Activated CD4-positive, CD25-positive, alpha-beta regulatory T cell treated with anti-CD3 and anti-CD28 coated beads, Interleukin-2, amount 50 U/mL, for 72 hours (primary cell): ENCODE measurements at places on chromosomes 1 and 21.

GRCh38 chr21:43297989-43298388 is 128.9 kb downstream of the SIK1 start:
- DNase-seq = no peak

DNA sequence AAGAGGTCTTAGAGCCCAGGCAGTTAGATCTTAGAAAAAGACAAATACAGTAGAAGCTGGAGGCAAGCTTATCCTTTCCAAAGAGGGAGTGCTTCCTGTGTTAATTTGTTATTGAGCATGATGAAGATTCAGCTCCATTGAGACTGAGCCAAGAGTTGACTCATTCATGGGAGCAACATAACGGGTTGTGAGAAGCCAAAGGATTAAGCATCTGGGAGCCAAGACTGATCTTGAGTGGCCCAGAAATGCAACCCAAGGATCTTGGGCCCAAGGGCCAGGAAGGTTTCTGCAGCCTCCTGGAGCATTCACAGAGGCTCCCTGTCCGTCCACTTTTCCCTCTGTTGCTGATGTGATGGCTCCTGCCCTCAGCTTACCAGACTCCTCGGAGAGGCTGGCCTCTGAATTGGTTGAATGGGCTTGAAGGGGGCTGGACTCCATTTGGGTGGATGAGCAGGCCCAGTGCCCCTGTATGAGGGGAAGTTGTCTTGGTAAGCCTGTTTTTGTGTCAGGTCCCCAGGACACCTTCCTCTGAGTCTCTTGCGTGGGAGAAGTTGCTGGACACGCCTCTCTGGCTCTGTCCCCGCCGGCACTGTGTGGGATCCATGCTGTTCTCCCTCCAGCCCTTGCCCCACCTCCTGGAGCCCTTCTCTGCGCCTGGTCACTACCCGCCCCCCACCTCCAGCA is 42.4 kb downstream of the PDE9A start:
- no peak for DNase-seq

DNA sequence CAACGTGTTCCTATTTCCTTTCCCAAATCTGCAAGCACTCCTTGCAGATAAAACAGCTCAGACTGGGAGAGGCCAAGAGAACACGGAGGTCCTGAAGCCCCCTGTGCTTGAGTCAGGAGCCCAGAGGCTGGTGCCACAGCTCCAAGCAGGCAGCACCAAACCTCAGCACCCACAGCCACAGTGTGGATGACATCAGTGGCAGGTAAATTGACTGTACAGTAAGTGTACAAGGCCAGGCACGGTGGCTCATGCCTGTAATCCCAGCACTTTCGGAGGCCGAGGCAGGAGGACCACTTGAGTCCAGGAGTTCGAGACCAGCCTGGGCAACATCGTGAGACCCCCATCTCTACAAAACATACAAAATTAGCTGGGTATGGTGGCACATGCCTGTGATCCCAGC is 1.9 kb upstream of the COL6A1 start:
- DNase-seq = peak; percentile 25

DNA sequence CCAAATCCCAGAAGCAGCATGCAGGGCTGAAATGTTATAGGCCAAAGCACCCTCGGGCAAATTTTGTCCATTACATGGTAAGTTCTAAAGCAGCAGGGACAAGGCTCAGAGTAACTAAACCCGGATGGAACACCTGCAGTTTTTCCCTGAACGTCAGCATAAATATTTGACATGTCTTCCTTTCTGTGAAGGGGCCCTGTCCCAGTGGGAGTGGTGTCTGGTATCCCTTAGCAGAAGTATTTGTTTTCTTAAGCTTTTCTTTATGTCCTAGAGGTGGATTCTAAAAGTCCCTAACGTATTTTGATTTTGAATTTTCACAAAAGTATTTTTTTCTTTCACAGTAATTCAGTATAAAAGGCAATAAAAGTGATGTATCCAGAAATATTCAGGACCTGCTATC is 223.9 kb downstream of the ST6GALNAC3 start:
- DNase-seq = no peak

- peak; percentile 26 for DNase-seq
These were observed 6.2 kb upstream of the ANKRD65 start for GRCh38 chr1:1427106-1427819.

DNA sequence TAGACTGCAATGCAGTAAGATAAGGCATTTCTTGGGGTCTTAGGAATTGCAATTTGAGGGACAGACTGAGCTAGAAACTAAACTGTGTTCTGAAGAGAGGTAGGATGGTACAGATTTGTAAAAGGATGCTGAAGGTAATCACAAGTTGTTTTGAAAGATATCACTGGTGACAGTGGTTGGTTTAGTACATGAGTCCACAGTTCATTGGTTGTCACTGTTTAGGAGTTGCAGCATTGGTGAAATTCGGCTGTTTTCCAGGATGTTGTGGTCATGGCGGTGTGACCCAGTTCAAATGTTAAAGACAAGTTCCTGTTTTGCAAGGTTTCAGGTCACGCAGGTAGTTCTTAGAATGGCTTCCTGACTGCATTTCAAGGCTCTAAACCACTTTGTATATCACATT is 292.8 kb upstream of the B3GALT2 start:
- DNase-seq = peak; percentile 58

- DNase-seq = no peak
These were observed 12.7 kb downstream of the ATF3 start for GRCh38 chr1:212621043-212621948.

- no peak for DNase-seq
These were observed 287.8 kb downstream of the LMX1A start for GRCh38 chr1:165068741-165069140.

DNA sequence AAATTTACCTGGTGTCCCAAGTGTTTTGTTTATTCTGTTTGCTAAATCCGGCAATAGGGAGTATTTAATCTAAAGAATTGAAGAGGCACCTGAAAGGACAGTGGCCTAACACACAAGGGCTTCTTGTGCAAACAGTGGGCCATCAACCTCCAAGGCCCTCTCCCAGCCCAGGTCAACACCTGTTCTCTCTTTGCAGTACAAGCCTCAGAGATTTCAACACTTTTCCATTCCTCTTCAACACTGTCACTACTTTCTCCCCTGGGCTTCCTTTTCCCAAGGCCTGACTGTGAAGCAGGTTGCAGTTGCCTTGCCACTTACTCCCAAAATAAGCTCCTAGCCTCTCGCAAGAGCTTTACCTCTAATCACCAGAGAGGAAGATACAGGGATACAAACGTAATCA is 3.2 kb upstream of the SNAPIN start:
- no peak for DNase-seq
